ENCODE measurements at places on chromosomes 2 and 18. TPM values are rescaled to one million over a fixed set of nuclear protein-coding genes. Genes with fewer than 3 reads are reported as not detected.

The SOS1 gene
- 92.6 TPM for total RNA-seq

DNA sequence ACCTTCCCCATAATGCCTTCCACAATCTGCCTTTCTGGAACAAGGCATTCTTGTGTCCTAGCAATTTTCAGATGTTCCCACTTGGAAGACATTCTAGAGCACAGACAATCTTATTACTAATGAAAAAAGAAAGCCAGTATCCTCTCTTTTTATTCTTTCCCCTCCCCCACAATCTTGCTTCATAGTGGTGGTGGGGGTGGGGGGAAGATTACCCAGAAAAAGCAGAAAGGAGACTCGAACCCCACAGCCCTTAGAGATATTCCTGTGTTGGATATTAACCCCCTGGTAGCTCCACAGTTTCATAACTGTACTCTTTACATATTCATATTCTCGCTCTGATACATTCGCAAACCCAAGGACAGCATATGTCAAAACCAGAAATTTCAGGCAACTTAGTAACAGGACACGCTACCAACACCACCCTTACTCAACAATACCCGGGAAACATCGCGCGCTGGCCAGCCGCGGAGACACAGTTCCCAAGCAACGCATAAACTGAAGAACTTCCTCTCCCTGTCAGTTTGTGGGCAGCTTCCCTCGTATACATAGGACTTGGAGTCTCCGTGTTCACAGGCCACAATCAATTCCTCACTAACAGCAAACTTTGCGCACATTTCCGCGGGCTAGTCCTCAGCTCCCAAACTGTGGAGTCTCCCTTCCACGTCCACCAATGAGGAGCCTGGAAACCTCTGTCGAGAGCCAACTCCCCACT, 793 bp downstream of the NR4A2 start:
- no peak for DNase-seq

DNA sequence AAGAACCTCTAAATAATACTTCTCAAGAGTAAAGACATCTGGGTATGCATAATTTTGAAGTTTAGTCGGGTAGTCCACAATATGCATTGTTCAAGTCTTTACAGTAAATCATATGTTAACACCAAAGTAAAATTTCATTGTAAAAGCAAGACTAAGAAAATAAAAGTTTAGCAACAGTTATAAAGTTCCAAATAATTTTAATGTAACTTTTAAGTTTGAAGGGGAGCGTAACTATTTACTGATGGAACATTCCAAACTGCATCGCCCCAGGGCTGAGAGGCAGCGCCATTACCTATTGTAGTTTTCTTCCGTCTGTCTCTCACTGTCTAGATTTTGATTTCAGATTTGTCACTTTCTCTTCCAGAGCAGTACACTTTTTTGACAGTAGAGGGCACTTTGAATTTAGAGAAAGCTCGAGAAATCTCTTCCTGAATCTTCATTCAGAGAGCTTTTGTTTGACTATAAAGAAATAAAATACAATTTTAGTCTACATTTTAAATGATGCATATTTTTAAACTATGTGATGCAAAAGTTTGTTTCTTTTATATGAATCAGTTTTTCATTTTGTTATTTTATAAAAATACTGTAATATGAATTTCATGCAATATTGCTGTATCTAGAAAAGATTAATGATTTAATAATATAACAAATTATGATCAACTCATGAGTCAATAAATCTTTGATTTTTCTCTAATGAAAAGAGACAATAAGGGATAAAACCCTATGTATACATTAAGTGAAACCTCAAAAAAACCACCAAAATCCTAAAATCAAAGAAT, 389.8 kb downstream of the FIGN start:
- peak; percentile 59 for DNase-seq

DNA sequence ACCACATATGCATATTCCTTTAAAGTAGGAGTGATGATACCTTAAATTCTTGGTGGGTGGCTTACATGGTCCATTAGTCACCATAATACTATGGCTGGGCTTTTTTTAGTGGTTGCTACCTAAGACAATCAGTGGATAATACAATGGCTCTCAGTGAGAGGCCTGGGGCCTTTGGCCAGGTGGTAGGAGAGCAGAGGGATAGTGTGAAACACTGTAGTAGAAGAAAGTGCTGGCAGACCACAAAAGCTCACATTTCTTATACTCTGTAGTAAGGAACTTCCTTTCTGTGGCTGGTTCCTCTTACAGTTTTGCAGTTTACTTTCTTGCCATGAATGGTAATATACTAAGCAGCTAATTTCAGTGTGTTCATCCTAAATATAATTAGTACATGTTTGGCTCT, 583.5 kb downstream of the XIRP2 start:
- no peak for DNase-seq

DNA sequence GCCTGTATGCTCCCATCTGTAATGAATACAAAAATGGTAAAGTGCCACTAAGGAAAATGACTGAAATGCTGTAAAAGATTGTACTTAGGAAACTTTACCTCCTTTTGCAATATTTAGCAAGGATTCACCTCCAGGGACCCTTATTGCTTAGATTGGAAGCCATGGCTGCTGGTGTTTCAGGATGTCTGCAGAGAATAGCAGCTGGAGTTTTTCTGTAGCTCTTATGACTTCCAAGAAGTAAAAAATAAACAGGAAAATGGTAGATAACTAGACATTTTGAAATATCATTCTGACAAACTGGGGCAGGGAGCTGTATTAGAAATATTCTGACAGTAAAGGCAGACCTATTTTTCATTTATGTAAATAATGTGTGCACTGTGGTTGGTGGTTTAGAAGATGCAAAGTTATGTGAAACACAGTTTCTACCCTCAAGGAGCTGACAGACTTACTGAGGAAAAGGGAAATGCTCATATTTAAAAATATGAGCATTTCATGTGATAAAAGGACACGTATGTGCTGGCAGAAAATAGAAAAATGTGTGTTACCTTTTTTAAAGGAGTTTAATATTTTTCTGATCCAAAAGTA, 224.9 kb upstream of the BOD1L2 start:
- no peak for DNase-seq

DNA sequence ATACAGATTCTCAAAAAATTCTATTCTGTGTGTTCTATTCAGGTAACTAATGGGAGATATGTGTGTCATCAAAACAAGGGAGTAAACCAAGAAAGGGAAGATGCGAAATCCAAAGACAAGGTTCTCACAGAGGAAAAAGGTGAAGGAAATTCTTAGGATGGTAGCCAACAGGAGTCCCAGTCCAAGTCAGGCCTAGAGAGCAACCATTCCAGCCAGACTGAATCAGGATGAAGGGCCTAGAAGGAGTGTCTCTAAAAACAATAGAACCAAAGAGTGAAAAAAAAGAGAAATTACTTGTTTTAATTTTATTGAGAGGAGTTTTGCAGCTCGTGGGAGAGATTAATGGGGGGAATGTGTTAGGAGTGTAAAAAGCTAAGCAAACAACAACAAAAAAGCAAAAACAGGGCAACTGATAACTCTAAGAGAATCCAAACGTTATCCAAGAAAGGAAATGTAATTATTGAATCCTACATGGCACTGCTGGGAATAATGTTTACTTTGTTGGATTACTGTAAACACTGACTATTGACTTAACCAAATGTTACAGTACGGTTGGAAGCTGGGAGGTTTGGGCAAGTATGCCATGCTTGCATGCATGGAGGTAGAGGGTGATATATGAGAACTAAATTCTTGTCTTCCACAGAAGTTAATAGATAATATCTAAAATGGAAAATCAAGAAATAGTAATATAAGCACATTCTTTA, 12.3 kb downstream of the MAP3K20 start:
- no peak for DNase-seq

The RTP5 gene
- total RNA-seq, result not detected

GRCh38 chr2:185780890-185781289, 42.3 kb downstream of the FSIP2 start:
- DNase-seq, result no peak

The MYCN gene
- total RNA-seq, result 3.3 TPM

The POLR1A gene
- 11.5 TPM for total RNA-seq

DNA sequence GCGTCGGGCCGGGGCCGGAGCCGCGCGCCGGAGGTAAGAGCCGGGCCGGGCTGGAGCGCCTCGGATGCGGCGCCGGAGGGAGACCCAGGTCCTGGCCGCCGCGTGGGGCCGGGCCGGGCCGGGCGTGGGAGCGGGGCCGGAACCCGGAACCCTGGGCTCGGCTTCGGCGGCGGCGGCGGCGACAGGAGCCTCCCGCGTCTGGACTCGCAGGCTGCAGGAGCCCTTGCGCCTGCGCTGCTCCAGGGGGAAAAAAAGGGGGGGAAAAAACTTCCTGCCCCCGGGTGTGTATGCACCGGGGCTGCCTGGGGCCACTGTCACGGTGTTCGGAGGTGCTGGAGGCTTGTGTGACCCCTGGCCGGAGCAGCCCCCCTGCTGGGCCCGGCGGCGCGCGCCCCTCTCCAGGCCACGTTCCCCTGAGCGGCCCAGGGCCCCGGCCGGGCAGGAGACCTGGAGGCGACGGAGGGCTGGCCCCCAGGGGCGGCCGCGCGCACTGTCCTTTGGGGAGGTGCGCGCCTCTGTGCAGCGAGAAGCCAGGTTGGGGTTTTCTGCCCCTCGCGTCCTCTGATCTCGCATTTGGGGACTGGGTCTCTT, 864 bp downstream of the KLHL29 start:
- no peak for DNase-seq
